ENCODE measurements at places on chromosomes 5 and 9.

GRCh38 chr5:178307267-178308045, 74.9 kb upstream of the PHYKPL start:
- DNase-seq: no peak

- no peak for DNase-seq
Observed at GRCh38 chr5:87746341-87746740, 333.6 kb upstream of the CCNH start.

- DNase-seq: no peak
Observed at GRCh38 chr9:116907989-116908388, 220.9 kb downstream of the TRIM32 start.

DNA sequence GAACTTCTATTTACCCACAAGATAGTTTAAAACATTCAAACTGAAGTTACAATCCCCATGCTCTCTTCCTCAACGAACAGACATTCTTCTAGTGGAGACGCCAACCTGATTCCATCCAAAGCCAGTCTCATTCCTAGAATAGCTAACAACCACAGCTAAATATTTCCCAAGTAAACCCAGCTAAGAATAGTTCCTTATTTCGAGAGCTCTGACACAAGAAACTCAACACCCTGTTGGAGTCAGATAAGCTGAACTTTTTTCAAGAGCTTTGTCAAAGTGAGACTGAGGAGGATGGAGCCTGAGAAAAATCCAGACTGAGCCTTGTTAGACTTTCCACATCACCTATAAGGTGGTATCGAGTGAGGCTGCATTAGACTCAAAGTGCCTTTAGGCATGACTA, 56.7 kb upstream of the RPS23 start:
- no peak for DNase-seq

- no peak for DNase-seq
Observed at GRCh38 chr5:140223567-140223966, 48.6 kb downstream of the CYSTM1 start.

GRCh38 chr5:82745016-82745415, 332.2 kb downstream of the TMEM167A start:
- DNase-seq: no peak

DNA sequence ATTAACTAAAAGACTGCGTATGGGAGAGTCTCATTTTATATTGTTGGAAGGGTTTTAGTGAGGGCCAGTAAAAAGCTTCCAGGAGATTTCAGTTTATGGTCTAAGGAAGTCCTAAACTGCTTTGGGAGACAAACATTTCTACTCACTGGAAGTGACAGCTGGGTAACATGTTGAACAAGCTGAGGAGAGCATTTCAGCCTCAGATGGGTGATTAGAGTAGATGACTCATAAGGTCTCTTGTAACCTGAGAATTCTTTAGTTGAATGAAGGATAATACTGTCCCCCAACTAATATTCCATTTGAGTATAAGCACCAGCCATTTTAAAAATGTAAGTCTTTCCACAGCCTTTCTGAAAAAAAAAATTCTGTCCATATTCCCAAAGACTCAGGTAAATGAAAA, 218.0 kb upstream of the C9orf72 start:
- DNase-seq: no peak
